Glutamatergic neuron (in vitro differentiated cells): ENCODE measurements at places on chromosomes 4 and X. TPM values are rescaled to one million over a fixed set of nuclear protein-coding genes. Genes with fewer than 3 reads are reported as not detected.

RTL9 gene
- total RNA-seq = 1.8 TPM

SPANXA2 gene
- not detected for total RNA-seq

FRMPD4 gene
- total RNA-seq = 6.2 TPM

CLDN2 gene
- total RNA-seq = not detected

SUPT20HL1 gene
- not detected for total RNA-seq

USP17L12 gene
- total RNA-seq = not detected

GAGE13 gene
- total RNA-seq = not detected

ZNF718 gene
- 10.7 TPM for total RNA-seq

ZNF141 gene
- 22.0 TPM for total RNA-seq

ZNF275 gene
- 8.5 TPM for total RNA-seq
